PC-3 (cell line): ENCODE measurements at places on chromosomes 3 and 15. TPM values are rescaled to one million over a fixed set of nuclear protein-coding genes. Genes with fewer than 3 reads are reported as not detected.

Gene DISP2
- total RNA-seq = 0.87 and 2.7 TPM in 2 replicates

DNA sequence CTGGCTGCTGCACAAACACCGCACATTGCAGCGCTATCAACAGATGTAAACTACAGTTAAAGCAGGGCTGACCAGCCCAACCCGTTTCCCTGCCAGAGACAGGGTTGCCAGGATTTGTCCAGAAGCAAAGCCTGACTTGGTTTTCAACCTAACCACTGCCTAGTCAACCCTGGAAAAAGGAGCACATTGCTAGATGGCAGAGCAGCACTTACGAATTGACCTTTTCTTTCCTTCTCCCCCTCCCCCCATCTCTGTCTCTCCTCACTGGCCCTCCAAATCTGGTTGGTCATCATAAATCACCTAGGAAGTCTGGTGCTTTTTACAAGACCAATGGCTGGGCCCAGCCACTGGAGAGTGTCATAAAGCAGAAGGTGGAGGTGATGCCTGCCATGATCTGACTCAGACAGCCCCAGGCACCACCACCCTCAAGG is 51.3 kb downstream of the ABCC5 start:
- H3K36me3 ChIP-seq = peaks cover 30% of the 10 kb centered on the region; the same call in 1 of the 2 replicates
- H3K27me3 ChIP-seq = no peaks in the 10 kb centered on the region
- peak overlapping the region; percentile 55 for H3K27ac ChIP-seq
- peaks cover 15% of the 10 kb centered on the region; the same call in 1 of the 2 replicates for H3K4me1 ChIP-seq
- DNase-seq = peak; percentile 64

Gene SCAMP2
- 30.1 and 39.1 TPM in 2 replicates for total RNA-seq

DNA sequence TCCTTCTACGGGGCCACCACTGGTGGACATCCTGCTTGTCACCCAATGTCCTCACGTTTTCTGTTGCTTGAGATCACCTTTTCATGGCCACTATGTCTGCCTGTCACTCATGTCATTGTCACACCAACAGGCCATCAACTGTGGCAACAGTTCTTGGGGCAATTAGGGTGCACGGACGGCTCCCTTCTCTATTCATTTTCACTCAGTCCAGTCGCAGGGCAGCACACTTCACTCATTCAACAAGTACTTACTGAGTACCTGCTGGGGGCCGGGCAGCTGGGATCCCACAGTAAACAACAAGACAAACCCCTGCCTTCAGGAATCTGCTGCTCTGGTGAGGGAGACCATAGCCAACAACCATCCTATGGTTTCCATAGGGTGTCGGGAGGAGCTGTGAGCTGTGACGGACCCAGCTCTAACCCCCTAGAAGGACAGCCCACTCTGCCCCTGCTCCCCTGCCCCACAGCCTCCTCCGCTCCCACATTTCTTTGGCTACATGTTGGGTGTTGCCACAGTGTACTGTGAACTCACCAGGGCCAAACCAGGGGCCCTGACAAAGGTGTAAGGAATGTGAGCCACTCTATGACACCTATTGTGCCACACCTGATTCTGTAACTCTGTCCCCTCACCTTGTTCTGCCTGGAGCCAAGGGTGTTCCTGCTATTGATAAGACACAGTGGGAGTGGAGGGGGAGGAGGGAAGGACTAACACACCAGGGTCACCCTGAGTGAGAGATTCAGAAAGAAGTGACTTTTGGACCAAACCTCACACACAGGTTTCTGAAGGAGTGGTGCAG is 1.9 kb downstream of the VILL start:
- peaks cover 28% of the 10 kb centered on the region for H3K4me1 ChIP-seq
- DNase-seq = peak; percentile 63
- H3K4me3 ChIP-seq = no peak overlapping the region
- H3K27me3 ChIP-seq = no peaks in the 10 kb centered on the region
- H3K27ac ChIP-seq = no peak overlapping the region

Gene ICE2
- 14.8 and 23.7 TPM in 2 replicates for total RNA-seq

- no peak overlapping the region for H3K27ac ChIP-seq
- H3K27me3 ChIP-seq = no peaks in the 10 kb centered on the region
- H3K4me1 ChIP-seq = peaks cover 33% of the 10 kb centered on the region
- no peak overlapping the region for H3K4me3 ChIP-seq
- DNase-seq = no peak
- peaks cover 31% of the 10 kb centered on the region for H3K36me3 ChIP-seq
Measured at GRCh38 chr15:59196416-59196815, 10.2 kb upstream of the LDHAL6B start.

Gene PRICKLE2
- 0.46 and 1.8 TPM in 2 replicates for total RNA-seq

DNA sequence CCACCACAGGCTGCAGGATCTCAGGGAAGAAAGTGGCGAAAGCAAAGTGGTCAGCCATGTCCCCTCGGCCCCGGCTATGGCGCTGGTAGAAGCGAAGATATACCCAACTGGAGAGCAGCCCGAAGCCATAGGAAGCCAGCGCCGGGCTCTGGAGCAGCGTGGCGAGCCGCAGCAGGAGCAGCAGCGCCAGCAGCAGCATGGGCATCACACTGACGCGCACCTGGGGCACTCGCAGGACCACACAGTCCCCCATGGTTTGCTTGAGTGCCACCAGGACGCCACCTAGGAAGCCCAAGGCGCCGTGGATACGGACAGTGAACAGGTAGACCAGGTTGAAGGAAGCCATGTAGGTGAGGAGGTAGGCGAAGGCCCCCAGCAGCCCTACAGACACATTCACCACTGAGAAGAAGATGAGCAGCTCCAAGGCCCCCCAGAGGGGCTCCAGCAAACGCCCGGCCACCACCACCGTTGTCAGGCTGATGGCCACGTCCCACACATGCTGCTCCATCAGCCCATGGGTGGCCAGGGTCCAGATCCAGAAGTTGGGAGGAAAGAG is 888 bp downstream of the TMEM115 start:
- no peaks in the 10 kb centered on the region for H3K27me3 ChIP-seq
- peak overlapping the region; percentile 85 for H3K4me3 ChIP-seq
- peaks cover 30% of the 10 kb centered on the region for H3K36me3 ChIP-seq
- H3K27ac ChIP-seq = peak overlapping the region; percentile 39; the same call in 1 of the 2 replicates
- no peak for DNase-seq

Gene TJP1
- 67.0 and 102 TPM in 2 replicates for total RNA-seq

DNA sequence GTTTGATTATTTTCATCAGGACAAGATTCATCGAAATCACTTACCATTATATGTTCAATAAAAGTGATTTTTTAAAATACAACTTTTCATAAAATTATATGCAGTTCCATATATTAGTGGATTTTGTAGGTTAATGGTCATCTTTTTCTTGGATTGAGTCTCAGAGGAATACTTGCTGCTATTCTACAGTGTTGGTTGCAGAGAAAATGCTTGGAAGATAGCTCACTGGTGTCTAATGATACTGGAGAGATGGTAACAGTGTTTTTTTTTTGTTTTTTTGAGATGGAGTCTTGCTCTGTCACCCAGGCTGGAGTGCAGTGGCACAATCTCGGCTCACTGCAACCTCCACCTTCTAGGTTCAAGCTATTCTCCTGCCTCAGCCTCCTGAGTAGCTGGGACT is 143.3 kb downstream of the TCF12 start:
- DNase-seq = no peak
- no peaks in the 10 kb centered on the region for H3K36me3 ChIP-seq
- peak overlapping the region; percentile 94 for H3K27ac ChIP-seq
- peaks cover 40% of the 10 kb centered on the region for H3K4me1 ChIP-seq

Gene GLDN
- total RNA-seq = 0.15 TPM in 1 of 2 replicates, not detected in the other

Gene GABRR3
- total RNA-seq = not detected in 2 replicates

Gene LTF
- not detected in 2 replicates for total RNA-seq

DNA sequence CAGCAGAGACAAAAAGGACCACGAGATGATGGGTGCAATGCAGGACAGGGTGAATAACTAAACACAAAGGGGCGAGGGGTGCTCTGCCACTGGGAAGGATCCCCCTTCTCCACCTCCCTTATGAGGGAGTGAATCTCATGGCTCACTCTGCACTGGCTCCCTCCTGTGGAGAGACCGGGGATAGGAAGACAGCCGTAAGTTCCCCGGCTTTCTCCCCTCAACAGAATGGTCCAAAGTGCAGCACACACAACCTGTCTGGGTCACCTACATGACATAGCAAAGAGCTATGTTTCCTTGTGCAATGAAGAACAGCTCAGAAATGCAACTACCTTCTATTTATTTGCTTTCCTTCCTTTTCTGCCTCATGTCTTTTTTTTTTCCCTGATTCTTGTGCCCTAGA is 7.8 kb upstream of the ACSBG1 start:
- H3K27me3 ChIP-seq = no peaks in the 10 kb centered on the region
- DNase-seq = peak; percentile 20
- no peaks in the 10 kb centered on the region for H3K36me3 ChIP-seq
- H3K4me3 ChIP-seq = no peak overlapping the region

Gene HTR3C
- total RNA-seq = not detected in 2 replicates

DNA sequence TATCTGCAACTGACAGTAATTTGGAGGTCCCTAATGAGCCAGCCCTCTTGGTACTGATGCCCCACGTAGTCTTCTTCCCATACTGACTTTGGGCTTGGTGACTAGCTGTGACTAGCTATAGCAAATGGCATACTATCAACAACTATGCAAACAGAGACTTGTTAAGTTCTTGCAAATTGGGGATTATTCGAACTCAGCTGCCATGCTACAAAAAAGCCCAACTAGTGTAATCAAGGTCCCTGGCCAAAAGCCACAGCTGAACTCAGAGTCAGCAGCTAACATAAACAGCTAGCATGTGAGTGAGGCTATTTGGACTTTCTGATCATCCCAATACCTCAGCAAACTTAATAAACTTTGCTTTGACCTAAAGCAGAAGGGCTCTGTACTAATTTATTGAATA is 121.2 kb upstream of the PLXND1 start:
- no peaks in the 10 kb centered on the region for H3K36me3 ChIP-seq
- DNase-seq = no peak
- no peak overlapping the region for H3K4me3 ChIP-seq
- no peaks in the 10 kb centered on the region for H3K27me3 ChIP-seq

GRCh38 chr3:16122661-16123060 is 51.8 kb upstream of the GALNT15 start:
- H3K36me3 ChIP-seq = no peaks in the 10 kb centered on the region
- no peak overlapping the region for H3K4me3 ChIP-seq
- DNase-seq = peak; percentile 58
- peaks cover 18% of the 10 kb centered on the region for H3K4me1 ChIP-seq
- no peak overlapping the region for H3K27ac ChIP-seq

GRCh38 chr3:164049847-164050246 is 1028.4 kb downstream of the SI start:
- no peak overlapping the region for H3K27ac ChIP-seq
- no peak for DNase-seq
- no peak overlapping the region for H3K4me3 ChIP-seq

DNA sequence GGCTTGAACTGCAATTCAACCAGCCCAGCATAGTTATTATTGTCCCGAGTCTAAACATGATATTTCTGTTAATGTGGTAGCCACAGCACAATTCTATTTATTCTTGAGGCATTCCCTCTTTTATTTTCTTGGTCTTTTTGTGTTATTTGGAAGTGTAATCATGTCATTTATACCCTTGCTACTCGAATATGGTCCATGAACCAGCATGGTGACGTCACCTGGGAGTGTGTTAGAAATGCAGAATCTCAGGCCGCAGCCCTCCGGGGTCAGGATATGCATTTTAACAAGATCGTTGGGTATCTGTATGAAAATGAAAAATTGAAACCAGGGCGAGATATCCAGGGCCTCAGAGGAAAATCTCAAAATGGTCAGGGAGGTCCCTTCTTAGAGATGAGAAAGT is 165.0 kb upstream of the CTDSPL start:
- no peak overlapping the region for H3K27ac ChIP-seq
- no peak overlapping the region for H3K4me3 ChIP-seq
- no peak for DNase-seq
- no peaks in the 10 kb centered on the region for H3K36me3 ChIP-seq
